Activated T-helper 2 cell treated with anti-CD3 and anti-CD28 coated beads, Interferon-gamma antibody, Interleukin-2, Interleukin-4, amounts not matched to agents 10 μg/mL and 5 μg/mL and 100 μg/mL, durations not matched to agents 14 hours and 24 hours and 36 hours (primary cell): ENCODE measurements at places on chromosomes 2 and 18.

- no peaks in the 10 kb centered on the region for H3K4me1 ChIP-seq
- no peaks in the 10 kb centered on the region for H3K36me3 ChIP-seq
- H3K4me3 ChIP-seq = no peak overlapping the region
- no peak for DNase-seq
- H3K27me3 ChIP-seq = no peaks in the 10 kb centered on the region
- no peak overlapping the region for H3K27ac ChIP-seq
Observed at GRCh38 chr18:72427721-72428120, 116.4 kb downstream of the CBLN2 start.

- H3K36me3 ChIP-seq = peaks cover 58% of the 10 kb centered on the region
- no peaks in the 10 kb centered on the region for H3K27me3 ChIP-seq
- H3K4me1 ChIP-seq = peaks cover 51% of the 10 kb centered on the region
- H3K4me3 ChIP-seq = no peak overlapping the region
- H3K27ac ChIP-seq = peak overlapping the region; percentile 38
- no peak for DNase-seq
Observed at GRCh38 chr18:62348474-62348873, 23.4 kb downstream of the TNFRSF11A start.

GRCh38 chr2:134667541-134667940, 51.3 kb downstream of the TMEM163 start:
- DNase-seq = no peak
- no peaks in the 10 kb centered on the region for H3K36me3 ChIP-seq
- H3K27me3 ChIP-seq = peaks cover 27% of the 10 kb centered on the region
- H3K27ac ChIP-seq = no peak overlapping the region
- H3K4me1 ChIP-seq = peaks cover 64% of the 10 kb centered on the region

- peaks cover 27% of the 10 kb centered on the region for H3K4me1 ChIP-seq
- H3K36me3 ChIP-seq = no peaks in the 10 kb centered on the region
- no peak overlapping the region for H3K27ac ChIP-seq
- no peak for DNase-seq
- no peaks in the 10 kb centered on the region for H3K27me3 ChIP-seq
- H3K4me3 ChIP-seq = no peak overlapping the region
Observed at GRCh38 chr2:68057658-68058396, 5.0 kb downstream of the C1D start.

DNA sequence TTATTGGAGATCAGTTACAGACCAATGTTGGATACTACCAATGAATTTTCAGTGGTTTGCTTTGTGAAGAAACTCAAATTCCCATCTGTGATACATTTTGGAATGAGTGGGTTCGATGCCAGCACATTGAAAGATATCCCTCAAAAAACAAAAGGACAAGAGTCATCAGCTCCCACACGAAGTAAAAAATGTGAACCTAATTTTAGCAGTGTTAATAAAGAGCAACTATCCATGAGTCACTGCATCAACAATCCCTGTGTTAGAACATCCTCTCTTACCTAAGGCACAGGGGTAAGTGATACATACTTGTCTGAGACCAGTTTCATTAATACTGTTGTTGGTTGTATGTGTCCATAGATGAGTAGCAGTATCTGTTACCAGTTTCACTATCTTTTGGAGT, 551.8 kb upstream of the SOX11 start:
- no peak overlapping the region for H3K4me3 ChIP-seq
- H3K36me3 ChIP-seq = no peaks in the 10 kb centered on the region
- no peak overlapping the region for H3K27ac ChIP-seq
- H3K27me3 ChIP-seq = no peaks in the 10 kb centered on the region
- no peak for DNase-seq

DNA sequence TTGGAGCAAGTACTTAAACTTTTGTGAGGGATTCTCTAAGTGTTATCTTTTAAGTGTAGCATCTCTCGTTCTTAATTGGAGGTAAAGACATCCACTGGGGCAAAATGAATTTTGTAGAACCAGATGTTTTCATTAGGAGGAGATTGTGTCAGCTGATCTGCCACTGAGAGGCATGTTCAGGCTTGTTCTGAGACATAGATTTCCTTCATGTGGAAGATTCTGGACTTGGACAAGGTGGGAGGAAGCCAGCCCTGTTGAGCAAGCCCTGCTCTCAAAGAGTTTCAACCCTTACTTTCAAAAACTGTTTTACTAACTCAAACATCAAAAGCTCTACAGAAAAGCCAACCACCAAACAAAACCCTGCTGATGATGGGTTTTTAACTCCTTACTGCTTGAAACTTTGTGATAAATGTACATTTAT, 6.5 kb downstream of the MAP4K4 start:
- H3K36me3 ChIP-seq = peaks cover 58% of the 10 kb centered on the region
- no peaks in the 10 kb centered on the region for H3K27me3 ChIP-seq
- DNase-seq = no peak
- peaks cover 59% of the 10 kb centered on the region for H3K4me1 ChIP-seq

DNA sequence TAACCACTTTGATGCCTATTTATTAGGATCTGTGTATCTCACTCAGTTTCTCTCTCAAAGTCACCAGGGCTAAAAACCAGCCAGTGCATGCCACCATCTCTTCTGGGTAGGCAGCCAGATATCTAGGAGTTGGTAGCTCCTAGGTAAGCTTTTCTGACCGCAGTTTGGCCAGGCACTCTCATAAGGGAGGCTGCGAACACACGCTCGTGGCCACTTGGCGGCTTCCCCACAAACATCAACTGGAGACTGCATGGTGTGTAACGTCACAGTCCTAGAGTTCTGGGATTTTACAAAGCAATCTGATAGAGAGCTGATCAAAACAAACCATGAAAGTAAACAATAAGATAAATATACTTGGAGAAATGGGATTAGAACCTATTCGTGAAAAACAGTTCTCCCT, 424.3 kb upstream of the ACVR2A start:
- DNase-seq = no peak
- no peak overlapping the region for H3K4me3 ChIP-seq
- no peak overlapping the region for H3K27ac ChIP-seq
- H3K36me3 ChIP-seq = no peaks in the 10 kb centered on the region
- peaks cover 6% of the 10 kb centered on the region for H3K27me3 ChIP-seq
